PC-3 (cell line): ENCODE measurements at places on chromosomes 2 and 18. TPM values are rescaled to one million over a fixed set of nuclear protein-coding genes. Genes with fewer than 3 reads are reported as not detected.

CNTNAP5 gene
- not detected in 2 replicates for total RNA-seq

GALNT13 gene
- total RNA-seq: 2.0 and 2.6 TPM in 2 replicates

SNRNP27 gene
- 44.1 and 56.3 TPM in 2 replicates for total RNA-seq

CHMP1B gene
- 81.9 and 89.5 TPM in 2 replicates for total RNA-seq

MGAT4A gene
- total RNA-seq: 1.7 and 6.1 TPM in 2 replicates

PSTPIP2 gene
- 0.11 and 0.35 TPM in 2 replicates for total RNA-seq

NAGK gene
- 55.5 and 70.5 TPM in 2 replicates for total RNA-seq

- DNase-seq: no peak
These were observed 171.6 kb downstream of the DDX1 start for GRCh38 chr2:15763106-15763821.

DNA sequence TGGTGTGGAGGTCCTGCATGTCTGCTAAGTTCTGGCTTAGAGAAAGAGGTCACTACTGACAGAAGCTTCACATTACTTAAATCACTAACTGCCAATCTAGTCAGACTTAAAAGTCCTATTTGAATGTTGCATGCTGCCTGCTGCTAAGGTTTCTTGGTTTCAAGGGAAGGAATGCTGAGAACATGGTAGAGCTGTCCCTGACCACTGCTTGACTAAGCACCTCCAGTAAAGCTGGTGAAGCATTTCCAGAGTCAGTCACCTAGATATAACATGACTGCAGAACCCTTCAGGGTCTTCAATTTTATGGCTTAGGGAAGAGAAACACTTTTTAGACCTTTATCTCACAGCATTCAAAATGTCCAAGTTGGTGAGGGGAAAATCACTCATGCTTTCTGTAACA is 2178.3 kb upstream of the PIK3C3 start:
- no peak for DNase-seq

DNA sequence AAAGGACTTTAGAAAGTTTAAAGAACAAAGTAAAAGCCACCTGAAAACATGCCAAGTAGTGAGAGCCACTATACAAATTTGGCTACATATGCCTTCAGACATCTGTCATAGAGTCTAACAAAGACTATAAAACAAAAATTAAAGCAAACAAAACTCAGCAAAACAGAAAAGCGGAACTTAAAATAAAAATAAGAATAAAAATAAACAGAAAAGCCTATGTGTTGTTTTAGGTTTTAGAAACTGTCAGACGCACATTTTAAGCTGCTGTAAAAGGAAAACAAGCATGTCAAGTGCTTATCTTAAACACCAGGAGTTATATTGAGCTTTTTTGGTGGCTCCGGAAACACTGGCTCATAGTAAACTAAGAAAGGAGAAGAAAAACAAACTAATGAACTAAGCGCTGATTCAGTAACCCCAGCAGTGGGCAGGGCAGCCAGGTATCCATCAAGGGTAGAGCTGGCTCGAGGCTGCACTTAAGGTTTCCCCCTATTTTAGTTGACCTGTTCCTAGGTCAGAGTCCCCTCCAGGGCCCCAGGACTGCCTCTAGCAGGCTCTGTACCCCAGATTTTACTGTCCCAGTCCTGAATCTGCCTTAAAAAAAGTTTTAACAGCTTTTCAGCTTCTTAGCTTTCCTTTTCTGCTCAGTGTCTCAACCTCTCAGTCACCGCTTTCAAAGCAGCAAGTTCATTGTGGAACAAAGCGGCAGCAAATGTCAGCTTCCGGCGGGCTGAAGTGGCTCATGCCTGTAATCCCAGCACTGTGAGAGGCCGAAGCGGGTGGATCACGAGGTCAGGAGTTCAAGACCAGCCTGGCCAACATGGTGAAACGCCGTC is 15.4 kb upstream of the RMC1 start:
- DNase-seq: peak; percentile 76

DNA sequence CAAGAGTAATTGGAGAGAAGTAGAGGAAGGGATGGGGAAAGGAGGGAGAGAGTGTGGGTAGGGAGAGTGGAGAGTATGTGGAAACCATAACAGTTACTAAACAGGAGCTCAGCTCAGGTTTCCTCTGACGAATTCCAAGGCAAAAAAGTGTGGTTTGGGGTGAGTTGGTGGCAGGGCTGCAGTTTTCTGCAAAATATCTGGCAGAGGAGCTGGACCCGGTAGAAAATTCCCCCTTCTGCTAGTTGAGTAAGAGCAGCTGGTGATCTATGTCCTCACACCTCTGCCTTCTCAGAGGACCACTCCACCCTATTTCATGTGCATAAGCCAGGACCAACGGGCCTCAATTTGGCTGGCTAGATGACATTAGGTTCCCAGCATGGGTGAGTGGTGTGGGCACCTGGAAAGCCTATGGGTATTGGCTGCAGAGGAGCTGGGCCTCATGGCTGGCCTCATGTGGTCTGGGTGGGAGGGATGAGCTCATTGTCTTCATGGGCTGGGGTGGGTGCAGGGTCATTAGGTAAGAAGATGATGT is 13.2 kb downstream of the NRP2 start:
- no peak for DNase-seq

DNA sequence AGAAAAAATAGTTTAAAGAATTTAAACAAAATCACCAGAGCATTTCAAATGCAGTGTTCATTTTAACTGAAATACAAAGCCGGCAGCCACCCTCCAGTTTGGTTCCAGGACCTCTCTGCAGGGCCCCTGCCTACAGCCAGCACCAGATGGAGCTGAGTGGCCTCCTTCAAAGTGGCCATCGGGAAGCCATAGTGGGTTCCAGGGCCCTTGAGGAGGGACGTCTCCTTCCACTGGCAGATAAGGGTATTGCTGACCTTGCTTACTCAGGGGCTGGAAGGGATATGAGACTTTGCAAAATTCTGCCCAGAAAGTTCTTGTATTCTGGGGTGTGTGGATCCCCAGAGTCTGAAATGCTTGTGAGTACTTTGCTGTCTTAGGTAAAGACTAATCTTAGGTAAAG is 205.2 kb upstream of the APCDD1 start:
- no peak for DNase-seq

GRCh38 chr2:242011516-242011915 is 142.0 kb downstream of the RTP5 start:
- DNase-seq: no peak

- DNase-seq: no peak
These were observed 21.3 kb downstream of the SLC66A2 start for GRCh38 chr18:79930020-79930642.

GRCh38 chr2:223588251-223588650 is 13.9 kb downstream of the SCG2 start:
- no peak for DNase-seq

DNA sequence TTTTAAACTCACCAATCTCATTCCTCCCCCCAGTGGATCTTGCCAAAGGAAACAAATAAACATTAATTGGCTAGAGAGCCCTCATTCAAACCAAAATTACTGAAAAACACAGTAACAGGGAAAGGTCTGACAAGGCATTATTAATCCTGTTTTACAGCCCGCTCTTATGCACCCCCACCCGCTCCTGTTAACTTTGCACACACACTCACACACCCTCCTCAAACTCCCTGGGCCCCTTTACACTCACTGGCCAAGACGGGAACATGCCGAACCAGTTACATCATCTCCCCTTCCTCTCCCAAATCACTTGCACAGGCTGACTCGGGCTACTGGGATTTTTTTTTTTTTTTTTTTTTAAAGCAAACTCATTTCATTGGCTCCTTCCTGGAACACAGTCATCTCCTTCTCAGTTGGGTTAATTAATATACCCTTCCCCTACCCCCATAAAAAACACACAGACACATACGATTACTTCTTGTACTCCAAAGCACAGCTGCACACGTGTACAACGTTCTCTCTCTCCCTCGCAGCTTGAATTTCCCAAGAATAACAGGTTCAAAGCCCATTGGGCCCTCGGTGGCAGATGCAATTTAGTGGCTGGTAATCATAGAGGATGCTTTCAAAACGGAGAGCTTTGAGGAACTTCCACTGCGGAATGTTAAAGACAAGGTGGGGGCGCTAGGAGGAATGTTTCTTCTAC is 31.8 kb downstream of the KLF7 start:
- DNase-seq: peak; percentile 84

DNA sequence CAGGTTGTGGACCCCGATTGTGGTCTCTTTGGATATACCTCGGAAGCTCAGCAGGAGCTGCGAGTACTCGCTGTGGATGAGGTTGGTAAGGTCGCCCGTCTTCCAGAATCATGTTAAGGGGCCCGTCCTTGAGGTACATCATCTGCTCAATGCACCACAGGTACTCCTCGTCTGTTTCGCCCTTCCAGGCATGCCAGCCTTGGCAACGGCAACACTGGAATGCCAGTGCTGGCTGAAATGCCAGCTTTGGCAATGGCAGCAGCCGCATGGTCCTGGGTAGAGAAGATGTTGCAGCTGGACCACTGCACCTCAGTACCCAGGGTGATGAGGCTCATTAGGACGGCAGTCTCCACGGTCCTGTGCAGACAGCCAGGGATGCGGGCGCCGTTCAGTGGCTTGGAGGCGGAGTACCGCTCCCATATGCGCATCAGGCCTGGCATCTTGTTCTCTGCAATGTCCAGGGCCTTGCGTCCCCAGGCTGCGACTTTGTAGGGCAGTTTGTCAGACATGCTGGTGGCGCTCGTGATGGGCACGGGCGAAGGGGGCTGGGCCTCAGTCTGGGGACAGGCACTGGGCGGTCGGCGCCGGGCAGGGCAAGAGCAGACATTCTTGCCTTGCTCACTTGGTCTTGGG is 122.2 kb upstream of the NXPH2 start:
- no peak for DNase-seq

- DNase-seq: no peak
These were observed 11.7 kb upstream of the PDE11A start for GRCh38 chr2:178084273-178084672.

GRCh38 chr2:29517413-29517812 is 402.2 kb downstream of the CLIP4 start:
- DNase-seq: no peak

DNA sequence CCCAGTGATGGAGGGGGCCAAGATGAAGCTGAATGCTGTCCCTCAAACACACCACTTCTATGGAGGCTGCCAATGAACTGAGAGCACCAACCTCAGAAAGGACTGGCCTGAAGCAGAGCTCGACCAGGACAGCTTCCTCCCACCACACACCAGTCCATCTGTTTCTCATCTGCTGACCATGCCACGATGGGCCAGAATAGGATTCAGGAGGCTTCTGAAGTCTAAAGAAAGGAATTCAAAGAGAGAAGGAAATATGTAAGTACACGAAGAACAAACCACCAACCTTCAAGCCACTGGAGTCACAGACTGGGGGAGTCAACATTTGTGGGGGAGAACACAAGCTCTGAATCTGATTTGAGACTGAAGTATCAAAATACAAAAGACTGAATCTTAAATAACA is 157.6 kb upstream of the CCDC68 start:
- DNase-seq: no peak

DNA sequence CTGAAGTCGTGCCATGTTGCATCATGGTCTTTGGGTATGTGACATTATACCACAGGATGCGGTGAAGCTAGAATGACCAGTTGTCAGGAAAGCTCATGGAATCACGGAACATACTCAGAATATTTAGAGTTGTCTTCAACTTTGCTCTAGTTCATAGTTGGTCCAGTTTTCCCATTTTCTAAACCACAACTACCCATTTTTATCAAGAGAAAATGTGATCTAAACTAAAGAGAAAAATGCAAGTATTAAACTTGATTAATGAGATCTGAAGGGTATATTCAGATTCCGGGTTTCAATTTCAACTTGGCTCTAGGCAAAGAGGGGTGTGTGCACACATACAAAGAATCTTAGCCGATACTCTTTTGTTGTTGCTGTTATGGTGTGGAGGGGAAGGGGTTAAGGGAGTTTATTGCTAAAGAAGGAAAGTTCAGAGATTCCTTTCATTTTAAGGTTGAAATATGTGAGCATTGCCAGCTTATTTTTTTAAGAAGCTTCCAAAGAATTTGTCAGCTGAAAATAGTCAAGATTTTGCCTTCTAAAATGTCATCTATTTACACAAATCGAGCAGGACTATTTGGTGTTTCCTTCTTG is 516.6 kb upstream of the ZEB2 start:
- DNase-seq: no peak

DNA sequence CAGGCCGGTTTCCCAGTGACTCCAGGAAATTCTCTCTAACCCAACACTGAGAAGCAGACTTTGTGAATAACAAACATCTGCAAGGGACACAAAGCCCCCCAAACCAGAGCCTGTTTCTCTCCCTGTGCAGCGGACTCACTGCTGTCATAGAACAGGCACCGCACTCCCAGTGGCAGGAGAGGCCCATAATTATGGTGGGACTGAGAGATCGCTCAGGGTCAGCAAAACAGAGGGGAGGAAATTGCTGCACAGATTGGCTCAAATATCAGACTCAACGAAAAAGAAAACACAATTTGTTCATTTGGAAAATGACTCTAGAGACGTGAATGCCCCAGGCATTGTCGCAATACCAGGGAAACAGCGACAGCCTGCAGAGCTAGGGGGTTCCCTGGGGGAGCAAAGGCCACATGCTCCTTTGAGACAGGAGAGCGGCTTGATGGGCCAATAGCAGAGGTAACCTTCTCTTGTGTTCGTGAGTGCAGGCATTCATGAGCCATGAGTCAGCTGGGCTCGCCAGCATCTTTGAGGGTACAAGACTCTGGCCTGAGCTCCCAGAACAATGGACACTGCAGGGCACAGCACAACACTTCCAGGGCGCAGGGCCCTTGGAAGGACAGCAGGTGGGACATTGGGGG is 143.3 kb upstream of the KLHL29 start:
- DNase-seq: no peak

- no peak for DNase-seq
These were observed 1417.0 kb downstream of the SUCLG1 start for GRCh38 chr2:83042053-83042452.

GRCh38 chr2:108626995-108627394 is 92.3 kb upstream of the RANBP2 start:
- DNase-seq: no peak

GRCh38 chr2:66869076-66869475 is 434.2 kb downstream of the MEIS1 start:
- peak; percentile 53 for DNase-seq

- no peak for DNase-seq
These were observed 91.3 kb downstream of the FAM117B start for GRCh38 chr2:202726070-202726469.

DNA sequence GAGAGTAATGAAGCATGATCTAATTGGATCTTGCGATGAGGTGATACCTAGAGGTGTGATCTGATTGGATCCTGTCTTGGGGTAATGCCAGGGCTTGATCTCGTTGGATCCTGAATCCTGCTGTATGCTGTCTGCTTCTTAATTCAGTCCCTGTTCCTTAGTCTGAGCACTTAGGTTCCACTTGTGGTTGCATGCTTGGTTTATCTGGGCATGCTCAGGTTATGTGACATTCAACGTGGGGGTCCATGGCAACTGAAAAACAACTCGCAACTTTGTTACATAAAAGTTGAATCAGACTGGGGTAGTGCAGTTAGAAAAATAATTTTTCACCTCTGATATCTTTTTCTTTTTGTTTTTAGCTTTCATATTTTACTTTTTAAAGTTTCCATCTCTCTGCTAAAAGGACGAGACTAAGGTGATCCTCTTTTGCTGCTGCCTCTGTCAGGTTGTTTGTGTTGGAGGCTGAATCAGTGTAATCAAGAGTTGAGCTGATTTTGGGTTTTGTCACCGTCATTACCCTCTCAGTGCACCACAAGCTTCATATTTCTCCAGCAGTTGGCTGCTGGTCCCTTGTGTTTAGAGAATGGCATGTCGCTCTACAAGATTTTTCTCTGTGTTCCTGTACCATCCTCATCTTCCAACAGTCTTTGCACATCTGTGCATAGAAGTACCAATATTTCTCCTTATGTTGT is 67.9 kb downstream of the NCOA1 start:
- DNase-seq: no peak
